A172 (cell line): ENCODE measurements at places on chromosomes 5 and 9.

GRCh38 chr9:123652416-123652815 is 277.5 kb downstream of the DENND1A start:
- DNase-seq, result no peak

DNA sequence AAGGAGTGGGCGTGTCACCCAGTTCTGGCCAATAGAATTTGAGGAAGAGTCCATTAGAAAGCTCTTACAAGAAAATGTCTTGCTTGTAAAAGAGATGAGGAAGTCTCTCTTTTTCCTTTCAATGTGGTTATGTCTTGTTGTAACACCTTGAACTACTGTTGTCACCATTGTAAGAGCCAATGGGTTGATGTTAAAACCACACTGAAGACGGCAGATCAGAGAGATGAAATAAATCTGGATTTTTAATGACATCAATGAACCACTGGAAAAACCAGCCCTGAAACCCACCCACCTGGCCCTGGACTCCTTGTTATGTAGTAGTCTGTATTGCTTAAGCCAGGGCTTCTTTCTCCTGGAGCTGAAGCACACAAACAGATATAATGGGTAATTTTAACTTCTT is 83.8 kb upstream of the ERCC6L2 start:
- no peak for DNase-seq

DNA sequence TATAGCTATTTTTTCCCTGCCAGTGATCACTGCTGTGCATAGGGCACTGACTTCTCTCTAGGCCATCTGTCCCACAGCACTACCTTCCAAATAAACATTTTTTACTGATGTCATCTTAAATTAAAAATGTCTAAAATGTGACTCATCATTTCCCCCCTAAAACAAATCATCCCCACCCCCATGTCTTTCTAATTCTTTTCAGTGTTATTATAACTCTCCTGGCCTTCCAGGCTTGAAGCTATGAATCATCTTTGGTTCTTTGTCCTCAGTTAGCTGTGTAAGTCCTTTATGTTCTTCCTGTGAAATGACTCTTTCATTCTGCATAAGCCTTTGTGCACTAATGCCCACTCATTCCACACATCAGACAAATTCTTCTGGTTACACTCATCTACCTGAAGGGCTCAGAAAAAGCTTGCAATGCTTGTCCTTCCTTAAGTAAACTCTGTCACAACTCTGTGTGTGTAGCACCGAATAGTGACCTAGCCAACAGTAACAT is 78.1 kb downstream of the CFAP95 start:
- DNase-seq, result peak; percentile 94

GRCh38 chr9:100619665-100620064 is 41.8 kb downstream of the CAVIN4 start:
- DNase-seq, result no peak

GRCh38 chr5:179781846-179782245 is 11.9 kb upstream of the LTC4S start:
- DNase-seq, result no peak

GRCh38 chr5:103458497-103459040 is 104.0 kb downstream of the NUDT12 start:
- no peak for DNase-seq

DNA sequence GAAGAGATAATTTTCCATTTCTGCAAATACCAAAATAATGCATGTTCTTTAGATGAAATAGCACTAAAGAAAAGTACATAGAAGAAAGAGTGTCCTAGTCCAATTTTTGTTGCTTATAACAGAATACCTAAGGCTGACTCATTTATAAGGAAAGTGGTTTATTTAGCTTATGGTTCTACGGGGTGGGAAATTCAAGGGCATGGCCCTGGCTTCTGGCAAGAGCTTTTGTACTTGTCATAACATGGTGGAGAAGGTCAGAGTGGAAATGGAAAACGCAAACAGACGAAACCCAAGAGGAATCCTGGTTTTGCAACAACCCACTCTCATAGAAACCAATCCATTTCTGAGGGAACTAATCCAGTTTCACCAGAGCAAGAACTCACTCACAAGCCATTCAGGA is 283.7 kb downstream of the CSNK1G3 start:
- DNase-seq, result no peak

DNA sequence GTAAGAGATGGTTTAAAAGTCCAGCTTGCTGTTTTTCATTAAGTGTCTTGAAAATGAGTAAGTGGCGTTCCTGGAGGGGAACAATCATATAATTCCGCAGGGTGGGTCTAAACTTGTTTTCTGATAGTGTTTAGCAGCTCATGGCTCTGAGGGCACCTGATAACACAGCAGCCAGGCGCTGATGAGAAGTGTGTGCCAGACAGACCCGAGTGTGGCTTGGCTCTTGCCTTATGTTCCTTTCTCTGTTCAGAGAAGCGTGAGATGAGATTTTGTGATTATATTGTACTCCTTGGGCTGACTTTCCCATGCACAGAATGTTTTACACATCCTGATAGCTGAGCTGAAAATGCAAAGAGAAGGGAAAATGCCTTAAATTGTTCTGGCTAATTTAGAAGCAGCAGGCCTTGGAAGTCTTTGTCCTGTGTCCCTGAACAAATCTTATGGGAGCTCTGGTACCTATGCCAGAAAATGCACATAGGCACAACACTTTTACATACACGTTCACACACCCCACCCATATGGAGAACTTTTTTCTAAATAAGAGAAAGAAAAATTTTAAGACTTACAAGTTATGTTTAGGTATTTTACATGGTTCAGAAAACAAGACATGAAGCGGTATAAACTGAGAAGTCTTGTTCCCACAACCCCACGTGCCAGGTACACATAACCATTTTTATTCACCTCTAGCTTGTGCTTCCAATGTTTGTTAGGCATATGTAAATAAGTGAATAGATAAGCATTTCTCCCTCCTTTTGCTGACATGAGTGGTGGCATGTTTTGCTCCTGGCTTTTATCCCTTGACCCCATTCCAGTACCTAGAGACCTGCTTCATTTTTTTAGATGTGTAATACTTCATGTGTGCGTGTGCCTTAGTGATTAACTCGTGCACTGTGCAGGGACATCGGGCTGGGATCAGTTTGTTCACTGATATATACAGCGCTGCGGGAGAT is 152.2 kb upstream of the OTULINL start:
- no peak for DNase-seq

DNA sequence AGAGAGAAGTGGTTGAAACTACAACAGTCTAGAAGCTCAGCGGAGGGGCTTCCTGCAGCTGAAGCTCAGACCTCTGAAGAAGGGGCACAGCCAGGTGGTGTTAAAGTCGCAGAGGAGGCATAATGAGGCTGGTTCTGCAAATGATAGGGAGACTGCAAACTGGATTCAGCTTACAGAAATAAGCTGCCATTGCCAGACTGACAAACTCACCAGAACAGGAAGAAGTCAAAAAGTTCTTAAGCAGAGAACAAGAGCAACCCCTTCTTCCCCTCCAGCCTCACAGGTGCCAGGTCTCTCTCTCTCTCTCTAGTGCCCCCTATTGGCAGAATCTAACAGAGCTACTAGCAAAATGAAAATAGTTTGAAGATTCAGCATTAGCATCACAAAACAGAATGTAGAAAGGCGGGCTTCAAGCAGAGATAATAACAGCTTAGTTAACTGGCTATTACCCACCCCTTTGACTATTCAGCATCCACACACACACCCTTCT is 76.7 kb downstream of the GRAMD2B start:
- peak; percentile 28 for DNase-seq

DNA sequence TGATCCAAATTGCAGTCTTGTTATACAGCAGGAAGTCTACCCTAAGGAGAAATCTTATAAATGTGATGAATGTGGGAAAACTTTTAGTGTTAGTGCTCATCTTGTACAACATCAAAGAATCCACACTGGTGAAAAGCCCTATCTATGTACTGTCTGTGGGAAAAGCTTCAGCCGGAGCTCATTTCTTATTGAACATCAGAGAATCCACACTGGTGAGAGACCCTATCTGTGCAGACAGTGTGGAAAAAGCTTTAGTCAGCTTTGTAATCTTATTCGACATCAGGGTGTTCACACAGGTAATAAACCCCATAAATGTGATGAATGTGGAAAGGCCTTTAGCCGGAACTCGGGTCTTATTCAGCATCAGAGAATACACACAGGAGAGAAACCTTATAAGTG is 10.4 kb downstream of the ZNF189 start:
- no peak for DNase-seq

DNA sequence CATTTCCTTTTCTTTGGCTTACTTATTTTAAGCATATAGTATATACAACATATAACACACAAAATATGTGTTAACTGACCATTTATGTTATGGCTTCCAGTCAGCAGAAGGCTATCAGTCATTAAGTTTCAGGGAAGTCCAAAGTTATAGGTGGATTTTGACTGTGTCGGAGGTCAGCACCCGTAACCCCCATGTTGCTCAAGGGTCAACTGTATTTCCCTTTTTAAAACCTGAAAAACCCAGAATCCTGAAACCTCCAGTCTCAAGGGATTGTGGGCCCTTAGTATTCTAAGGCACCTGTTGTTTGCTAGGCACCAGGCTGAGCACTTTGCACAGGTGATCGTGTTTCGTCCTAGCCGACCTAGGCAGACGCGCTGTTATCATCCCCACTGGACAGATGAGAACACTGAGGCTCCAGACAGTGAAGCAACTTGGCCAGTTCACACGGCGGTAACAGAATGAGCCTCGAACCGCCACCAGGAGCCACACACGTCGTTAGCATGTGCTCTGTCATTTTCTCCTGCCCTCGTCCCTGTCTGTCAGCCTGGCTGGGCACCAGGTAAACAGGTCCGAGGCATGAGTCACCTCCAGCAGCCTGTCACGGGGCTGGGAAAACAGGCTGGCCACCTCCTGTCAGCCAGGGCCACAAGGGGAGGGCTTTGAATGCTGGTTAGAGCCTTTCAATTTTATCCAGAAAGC is 39.9 kb downstream of the DUSP1 start:
- peak; percentile 80 for DNase-seq

DNA sequence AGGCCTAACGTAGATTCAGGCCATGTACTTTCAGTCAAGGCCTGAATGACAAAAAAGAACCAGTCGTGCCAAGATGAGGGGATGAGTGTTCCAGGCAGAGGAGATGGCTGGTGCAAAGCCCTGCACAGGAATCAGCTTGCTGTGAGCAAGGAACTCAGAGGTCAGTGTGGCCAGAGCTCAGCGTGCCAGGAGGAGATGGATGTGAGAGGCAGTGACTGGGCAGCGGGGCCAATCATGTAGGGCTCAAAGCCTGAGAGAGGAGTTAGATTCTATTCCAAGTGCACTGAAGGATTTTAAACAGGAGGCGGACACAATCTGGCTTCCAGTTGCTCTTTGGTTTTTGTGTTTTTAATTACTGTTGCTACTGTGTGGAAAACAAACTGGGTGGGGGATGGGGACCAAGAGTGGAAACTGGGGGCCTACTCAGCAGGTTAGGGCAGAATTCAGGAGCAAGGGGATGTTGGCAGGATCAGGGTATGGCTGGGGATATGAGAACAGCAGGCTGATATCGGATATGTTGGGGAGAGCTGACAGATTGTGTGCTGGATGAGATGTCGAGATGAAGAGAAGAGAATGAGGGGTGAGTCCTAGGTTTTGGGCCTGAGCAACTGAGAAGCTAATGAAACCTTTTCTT is 64.3 kb downstream of the ANGPTL2 start:
- no peak for DNase-seq

GRCh38 chr5:54091307-54092130 is 218.9 kb downstream of the ARL15 start:
- peak; percentile 54 for DNase-seq

DNA sequence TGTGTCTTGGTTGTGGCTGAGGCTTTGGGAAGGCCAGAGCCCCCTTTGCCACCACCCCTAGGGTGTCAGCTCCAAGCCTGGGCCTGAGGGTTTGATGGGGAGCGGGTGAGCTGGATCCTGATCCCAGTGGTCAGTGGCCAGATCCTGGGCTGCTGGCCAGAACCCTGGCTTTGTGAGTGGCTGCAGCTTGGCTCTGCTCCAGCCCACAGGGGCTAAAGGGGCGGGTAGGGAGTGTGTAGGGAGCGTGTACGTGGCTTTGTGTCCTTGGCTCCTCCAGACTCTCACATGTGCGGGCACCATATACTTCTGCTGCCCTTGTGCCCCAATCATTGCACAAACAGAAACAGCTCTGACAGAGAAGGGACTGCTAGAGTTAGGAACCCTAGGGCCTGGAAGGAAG is 1.2 kb upstream of the IL11RA start:
- DNase-seq, result no peak

- DNase-seq, result no peak
These were observed 23.7 kb downstream of the RALGPS1 start for GRCh38 chr9:126938327-126938726.

DNA sequence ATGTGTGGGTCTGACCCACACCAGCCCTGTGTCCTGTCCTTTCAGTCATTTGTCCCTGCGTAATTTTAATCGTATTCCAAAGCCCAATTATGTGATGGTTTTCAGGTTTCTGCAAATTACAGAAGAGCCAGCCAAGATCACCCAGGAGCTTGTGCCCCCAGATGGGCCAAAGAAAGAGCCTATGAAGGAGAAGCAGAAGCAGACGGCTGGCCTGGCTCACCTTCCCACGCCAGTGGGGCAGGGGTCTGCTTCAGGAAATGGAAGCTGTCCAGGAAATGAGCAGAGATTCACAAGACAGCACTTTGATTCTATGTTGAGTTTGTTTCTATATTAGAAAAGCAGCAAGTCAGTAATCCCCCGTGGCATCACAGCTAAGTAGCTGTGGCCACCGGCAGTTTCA is 11.7 kb downstream of the S1PR3 start:
- no peak for DNase-seq

DNA sequence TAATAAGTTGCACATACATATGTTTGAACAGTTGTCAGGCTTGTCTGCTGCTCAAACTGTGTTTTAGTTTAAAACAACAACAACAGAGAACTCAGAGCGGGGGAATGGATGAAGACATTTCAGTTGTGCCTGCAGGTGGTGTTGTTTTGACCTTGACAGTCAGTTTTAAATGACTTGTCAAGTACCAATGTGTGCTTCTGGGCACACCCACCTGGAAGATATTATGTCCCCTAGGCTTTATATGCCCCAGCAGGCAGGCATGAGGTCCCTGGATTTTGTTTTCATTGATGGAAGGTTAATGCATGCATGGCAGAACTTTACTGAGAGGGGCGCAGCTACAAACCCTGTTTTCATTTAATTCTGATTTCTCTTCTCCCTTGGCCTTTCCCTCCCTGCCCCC is 84.6 kb downstream of the AOPEP start:
- DNase-seq, result no peak

- DNase-seq, result peak; percentile 21
These were observed 2.4 kb downstream of the ELL2 start for GRCh38 chr5:95959051-95959887.

GRCh38 chr9:84266087-84266561 is 74.4 kb downstream of the SLC28A3 start:
- no peak for DNase-seq

GRCh38 chr5:65125591-65126541 is 355.9 kb downstream of the ADAMTS6 start:
- no peak for DNase-seq
